Kidney glomerular epithelial cell (primary cell): ENCODE measurements at places on chromosomes 5 and 9.

- no peak for DNase-seq
Measured at GRCh38 chr5:19910136-19910535, 77.9 kb downstream of the CDH18 start.

- DNase-seq = no peak
Measured at GRCh38 chr5:52748590-52748989, 39.1 kb upstream of the ITGA1 start.

DNA sequence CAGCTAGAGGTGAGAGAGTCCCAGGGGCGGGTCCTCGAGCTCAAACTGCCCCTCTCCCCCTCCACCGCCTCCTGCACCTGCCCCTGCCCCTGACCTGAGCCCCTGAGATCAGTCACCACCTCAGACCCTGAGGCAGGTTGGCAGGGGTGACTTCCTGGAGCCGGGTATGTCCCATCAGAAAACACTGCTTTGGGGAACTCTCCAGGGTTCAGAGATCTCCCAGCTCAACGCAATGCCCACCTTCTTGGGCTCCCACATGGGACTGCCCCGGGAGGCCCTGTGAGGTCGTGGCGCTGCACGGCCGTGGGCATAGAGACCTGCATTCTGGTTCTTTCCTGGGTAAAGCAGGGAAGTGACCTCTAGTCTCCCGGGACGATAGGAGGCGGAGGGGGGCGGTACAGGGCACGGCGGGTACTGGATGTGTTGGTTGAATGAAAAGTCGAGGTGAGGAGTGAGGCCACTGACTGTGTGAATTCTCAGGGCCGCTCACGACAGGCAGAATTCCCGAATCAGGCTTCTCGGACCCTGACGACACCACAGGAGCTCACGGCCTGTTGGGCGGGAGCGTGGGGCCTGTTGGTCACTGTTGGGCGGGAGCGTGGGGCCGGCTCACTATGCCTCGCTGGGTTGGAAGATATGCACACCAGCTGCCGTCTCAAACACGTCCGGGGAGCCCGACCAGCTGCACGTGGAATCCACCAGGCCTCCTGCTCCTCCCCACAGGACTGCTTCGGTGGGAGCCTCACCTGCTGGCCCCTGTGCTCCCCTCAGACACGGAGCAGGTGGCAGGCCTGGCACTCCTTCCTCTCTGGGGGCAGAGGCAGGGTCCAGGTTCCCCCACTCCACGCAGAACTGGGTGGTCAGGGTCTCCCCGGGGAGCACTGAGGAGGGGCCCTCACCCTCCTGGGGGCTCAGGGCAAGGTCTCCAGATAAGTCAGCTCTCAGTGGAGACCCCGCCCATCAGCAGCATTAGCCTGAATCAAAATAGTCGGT, 178.0 kb upstream of the PPP1R26 start:
- no peak for DNase-seq

DNA sequence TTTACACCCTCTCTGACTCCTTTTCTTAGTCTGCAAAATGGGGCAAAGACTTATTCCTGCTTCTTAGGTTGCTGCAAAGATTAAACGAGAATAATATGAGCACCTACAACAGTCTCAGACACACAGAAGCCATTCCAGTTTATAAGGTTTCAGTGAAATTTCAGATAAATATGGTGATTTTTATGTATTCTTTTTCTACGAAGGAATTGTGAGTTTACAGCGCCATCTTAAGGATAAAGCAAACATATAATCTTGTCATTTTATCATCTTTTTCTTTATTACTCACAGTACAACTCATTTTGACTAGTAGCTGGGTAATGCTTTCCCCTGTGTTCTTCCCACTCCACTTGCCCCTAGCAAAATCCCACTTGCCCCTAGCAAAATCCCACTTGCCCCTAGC, 29.2 kb upstream of the SMC5 start:
- DNase-seq = no peak

GRCh38 chr9:97601228-97601898, 31.8 kb downstream of the TSTD2 start:
- no peak for DNase-seq

DNA sequence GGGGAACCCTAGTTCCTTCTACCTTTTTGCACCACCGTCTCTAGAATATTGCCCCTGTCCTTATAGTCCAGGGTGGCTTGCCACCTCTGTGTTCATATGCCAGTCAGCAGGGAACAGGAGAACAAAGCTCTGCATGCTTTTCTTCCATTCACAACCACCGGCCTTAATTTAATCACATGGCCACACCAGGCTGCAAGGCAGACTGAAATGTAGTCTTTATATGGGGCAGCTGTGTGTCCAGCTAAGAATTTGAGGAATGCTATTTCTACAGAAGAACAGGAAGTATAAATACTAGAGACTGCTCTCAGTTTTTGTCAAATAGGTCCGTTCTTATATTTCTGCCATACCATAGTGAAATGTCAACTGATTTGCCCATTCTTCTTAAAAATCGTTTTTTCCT, 5.8 kb downstream of the C5orf22 start:
- no peak for DNase-seq

DNA sequence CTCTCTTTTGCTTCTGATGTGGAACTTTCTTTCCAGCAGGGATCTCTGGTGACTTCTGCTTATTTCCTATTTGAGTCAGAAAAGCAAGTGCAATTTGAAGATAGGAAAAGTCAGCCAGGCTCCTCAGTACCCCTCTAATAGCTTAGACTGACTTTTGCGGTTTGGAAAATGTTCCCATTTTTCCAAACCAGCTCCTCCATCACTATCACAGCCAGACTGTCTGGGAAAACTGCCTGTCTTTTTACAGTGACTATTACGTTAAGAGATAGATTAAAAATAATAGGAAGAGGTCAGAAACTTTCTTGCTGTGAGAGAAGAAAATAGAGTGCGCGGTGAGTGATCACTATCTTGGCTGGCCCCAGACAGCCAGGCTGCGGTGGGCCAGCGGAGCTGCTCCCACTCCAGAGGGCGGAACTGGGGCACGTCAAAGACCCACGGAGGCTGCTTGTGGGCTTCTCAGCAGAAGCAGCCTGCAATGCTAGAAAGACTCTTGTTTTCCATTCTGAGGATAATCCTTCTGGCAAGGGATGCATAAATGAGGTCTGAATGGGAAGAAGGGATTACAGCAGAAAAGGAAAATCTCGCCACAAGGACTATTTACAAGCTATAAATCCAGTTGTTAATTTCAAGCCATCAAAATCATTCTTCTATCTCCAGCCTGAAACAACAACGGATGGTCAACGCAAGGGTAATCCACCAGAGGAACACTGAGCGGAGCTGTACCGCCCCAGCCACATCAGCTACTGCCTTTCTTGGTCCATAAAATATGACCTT, 151.0 kb upstream of the MSX2 start:
- no peak for DNase-seq

DNA sequence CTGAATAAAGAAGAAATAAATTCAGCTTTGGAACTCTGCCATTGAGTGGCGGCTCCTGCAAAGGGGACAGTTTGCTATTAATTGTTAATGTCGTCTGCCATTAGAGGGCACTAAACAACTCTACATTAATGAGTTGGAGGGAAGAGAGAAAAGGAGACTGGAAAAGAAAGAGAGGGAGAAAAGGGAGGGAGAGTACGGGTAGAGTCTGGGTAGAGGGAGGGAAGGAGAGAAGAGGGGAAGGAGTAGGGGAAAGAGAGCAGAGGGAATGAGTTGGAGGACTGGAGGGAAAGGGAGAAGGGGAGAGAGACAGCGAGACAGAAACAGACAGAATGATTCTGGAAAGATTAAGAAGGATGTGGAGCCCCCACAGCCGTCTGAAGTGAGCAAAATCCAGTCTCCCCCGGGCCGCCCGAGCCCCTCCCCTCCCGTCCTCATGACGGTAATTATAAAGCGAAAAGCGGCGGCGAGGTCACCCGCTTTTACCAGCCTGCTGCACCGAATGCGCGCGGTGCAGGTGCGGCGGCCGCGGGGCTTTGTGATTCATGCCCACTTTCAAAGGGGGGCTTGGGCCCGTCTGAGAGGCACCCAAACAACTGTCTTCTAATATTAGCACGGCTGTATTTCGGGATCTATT, 1.9 kb upstream of the FST start:
- DNase-seq = peak; percentile 22

DNA sequence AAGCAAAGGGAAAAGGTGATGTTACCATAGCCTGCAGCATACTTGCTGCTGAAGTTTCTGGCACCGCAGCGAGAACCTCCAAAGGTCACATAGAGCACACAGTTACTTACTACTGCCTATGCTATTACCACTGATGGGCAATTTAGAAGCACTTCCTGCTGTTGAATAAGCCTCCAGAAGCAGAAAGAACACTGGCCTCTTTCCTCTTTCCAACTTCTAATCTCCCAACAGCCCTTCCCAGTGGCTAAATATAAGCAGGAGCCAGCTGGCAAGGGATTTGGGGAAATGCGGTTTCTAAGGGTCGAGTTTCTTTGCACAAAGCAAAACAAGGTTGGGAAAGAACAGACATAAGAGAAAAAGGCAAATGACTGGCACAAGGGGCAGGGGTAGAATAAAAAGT, 669.2 kb upstream of the ACO1 start:
- DNase-seq = no peak

GRCh38 chr9:136512651-136513071, 29.8 kb upstream of the SEC16A start:
- no peak for DNase-seq

DNA sequence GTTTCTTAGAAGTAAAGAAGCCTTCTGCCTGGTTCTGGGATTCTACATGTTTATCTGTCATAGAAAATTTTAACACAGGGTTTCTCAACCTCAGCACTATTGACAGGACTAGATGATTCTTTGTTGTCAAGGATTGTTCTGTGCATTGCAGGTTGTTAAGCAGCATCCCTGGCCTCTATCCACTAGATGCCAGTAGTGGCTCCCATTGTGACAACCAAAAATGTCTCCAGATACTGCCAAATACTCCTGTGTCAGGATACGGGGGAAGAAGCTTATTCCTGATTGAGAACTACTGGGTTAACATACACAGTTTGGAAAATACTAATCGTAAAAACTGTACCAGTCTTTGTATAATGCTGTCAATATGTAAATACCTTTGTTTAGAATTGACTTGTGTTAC, 167.1 kb downstream of the NIPBL start:
- no peak for DNase-seq

DNA sequence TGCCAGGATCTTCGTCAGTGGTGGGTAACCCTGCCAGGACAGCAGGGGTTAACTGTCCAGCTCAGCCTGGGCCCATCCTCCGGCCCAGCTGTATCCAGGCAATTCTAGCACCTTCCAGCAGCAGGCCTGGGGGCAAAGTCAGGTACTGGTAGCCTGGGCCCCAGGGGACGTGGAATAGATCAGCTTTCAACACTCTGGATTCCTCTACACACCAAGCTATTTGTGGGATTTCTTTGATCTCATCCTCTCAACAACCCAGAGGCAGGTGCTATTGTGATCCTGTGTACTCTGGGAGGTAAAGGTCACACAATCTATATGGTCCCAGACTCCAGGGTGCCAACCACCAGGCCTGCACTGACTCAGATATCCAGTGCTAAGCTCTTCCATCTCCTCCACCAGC, 8.7 kb upstream of the SPOUT1 start:
- no peak for DNase-seq

DNA sequence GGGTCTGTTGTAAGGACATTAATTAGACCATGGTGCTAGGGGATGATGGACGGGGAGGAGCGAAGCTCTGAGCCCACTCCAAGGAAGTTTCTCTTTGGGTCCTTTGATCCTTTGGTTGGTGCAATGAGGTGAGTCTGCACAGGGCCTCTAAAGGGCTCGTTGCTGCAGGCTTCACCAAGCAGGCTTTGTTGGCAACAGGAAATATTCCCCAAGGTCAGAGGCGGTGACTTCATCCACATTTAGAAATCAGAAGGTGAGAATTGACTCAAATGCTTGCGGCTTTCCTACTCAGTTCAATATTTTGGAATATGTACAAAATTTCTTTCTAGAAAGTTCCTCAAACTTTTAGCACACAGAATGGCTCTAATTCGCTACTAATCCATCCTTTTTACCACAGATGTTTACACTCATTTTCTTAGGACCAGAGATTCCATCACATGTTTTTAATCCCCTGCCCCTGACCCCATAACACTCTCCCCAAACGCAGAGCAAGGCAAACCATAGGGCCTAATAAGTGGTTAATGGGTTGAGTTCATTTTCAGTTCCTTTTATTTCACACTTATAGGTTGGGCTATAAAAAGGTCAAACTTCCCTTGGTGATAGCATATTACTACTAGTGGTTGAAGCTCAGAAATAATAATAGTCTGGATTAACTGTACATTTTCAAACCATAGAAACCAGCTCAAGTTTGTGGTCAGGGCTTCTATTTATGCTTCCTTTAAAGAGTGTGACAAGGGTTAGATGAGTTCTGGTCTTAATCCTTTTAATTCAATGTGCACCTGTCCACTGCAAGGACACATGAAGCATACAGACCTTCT, 37.3 kb upstream of the TMEM252 start:
- no peak for DNase-seq

GRCh38 chr9:89352874-89353649, 34.8 kb downstream of the SECISBP2 start:
- DNase-seq = no peak

DNA sequence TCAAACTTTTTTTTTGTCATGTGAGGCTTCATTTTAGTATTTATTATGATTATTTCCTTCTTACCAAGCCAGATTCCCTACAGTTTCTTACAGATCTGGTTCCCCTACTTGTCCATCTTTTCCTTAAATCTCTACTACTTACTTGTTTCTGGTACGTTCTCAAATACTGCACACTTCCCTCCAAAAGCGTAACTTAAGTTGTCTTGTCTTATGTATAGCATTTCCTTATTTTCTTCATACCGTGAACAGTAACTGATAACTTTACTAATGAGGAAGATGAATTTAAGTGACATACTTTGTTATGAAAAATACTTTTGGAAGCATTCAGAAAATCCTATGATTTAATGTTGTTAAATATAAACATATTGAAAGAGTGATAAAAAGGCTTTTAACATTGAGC, 67.3 kb downstream of the PARP8 start:
- no peak for DNase-seq

DNA sequence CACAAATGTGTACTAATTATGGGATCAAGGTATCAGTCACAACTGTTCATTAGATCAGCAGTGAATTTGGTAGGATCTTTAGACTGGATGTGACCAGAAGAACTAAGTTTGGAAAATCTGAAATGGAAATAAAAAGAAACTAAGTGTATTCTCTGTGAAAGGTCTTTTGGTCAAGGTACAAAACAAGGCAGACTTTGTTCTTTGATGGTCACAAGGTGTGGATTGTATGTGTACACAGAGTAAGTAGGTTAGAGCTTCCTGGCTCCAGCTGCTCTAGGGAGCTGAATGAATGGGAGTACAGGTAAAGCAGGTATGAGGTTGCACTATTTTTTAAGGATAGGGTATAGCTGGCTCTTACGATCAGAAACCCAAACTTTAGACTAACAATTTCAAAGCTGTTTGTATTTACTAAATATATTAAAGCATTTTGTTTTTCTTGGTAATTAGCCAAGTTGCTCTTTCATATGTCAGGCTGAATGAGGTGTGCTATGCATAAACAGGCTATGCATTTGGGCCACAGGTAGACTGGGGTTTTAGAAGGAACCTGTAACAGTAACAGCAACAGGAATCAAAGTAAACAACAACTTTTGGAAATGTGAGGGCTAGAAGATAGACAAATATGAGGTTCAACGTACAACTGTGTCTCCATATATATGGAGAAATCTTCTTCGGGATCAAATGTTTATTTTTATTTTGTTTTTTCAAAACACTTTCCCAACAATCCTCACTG, 32.5 kb downstream of the FAM169A start:
- DNase-seq = no peak

GRCh38 chr9:82192211-82192610, 203.6 kb downstream of the SPATA31D1 start:
- no peak for DNase-seq
